ENCODE measurements at places on chromosomes 7 and 10. TPM values are rescaled to one million over a fixed set of nuclear protein-coding genes. Genes with fewer than 3 reads are reported as not detected.

- no peak for DNase-seq
These were observed 566.0 kb downstream of the CALN1 start for GRCh38 chr7:71846160-71846559.

DNA sequence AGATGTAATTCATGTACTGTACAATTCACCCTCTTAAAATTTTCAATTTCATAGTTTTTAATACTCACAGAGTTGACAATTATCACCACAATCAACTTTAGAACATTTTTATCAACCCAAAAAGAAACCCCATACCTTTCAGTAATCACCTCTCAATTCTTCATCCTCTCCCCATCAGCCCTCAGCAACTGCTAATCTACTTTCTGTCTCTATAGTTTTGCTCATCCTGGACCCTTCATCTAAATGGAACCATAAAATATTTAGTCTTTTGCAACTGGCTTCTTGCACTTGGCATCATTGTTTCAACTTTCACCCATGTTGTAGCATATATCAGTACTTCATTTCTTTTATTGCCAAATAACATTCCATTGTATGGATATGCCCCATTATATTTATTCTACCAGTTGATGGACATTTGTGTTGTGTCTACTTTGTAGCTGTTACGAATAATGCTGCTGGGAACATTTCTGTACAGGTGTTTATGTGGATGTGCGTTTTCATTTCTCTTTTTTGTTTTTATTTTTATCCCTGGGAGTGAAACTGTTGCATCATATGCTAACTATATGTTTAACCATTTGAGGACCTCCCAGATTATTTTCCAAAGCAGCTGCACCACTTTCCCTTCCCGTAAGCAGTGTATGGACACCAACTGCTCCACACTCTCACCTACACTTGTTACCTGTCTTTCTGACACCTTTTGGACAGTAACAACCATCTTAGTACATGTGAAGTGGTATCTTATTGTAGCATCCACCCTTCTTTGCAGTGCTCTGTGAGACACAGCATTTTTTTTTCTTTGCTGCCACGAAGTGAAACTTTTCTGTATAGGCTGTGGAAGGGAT lies 65.4 kb upstream of the APBB1IP start:
- DNase-seq, result no peak

- no peak for DNase-seq
These were observed 630.6 kb upstream of the PHF14 start for GRCh38 chr7:10343108-10343507.

HOXA13 gene
- total RNA-seq, result not detected

SMKR1 gene
- total RNA-seq, result 1.2 TPM

NEUROG3 gene
- total RNA-seq, result not detected
